ENCODE measurements at places on chromosomes 5 and 9.

GRCh38 chr5:172454358-172455086 is at the start of gene SH3PXD2B:
SH3PXD2B (minus strand) TSS chr5:172454525; CDS start chr5:172454352, 173 bp downstream.
- DNase-seq = peak; percentile 22

DNA sequence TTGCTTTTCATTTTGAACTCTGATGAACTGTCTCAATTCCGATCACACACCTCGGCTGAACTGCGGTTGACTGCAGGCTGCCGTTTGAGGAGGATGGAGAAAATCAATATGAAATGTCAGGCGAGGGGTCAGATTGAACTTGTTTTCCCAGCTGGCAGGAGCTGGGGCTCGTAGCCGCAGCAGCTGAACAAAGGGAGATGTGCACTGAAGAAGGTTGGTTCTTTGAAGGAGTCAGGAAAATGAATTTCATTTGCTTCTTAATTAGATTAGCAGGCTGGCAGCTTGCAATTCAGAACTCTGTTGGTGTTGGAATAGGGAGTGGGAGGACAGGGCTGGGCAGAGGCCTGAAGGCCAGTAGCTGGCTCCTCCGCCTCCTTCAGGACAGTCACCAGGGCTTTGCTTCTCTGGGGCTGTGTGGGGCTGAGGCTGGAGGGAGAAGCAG is 117.4 kb upstream of the GPR151 start:
- DNase-seq = no peak

- no peak for DNase-seq
Measured at GRCh38 chr5:53738105-53738504, 177.7 kb downstream of the NDUFS4 start.

DNA sequence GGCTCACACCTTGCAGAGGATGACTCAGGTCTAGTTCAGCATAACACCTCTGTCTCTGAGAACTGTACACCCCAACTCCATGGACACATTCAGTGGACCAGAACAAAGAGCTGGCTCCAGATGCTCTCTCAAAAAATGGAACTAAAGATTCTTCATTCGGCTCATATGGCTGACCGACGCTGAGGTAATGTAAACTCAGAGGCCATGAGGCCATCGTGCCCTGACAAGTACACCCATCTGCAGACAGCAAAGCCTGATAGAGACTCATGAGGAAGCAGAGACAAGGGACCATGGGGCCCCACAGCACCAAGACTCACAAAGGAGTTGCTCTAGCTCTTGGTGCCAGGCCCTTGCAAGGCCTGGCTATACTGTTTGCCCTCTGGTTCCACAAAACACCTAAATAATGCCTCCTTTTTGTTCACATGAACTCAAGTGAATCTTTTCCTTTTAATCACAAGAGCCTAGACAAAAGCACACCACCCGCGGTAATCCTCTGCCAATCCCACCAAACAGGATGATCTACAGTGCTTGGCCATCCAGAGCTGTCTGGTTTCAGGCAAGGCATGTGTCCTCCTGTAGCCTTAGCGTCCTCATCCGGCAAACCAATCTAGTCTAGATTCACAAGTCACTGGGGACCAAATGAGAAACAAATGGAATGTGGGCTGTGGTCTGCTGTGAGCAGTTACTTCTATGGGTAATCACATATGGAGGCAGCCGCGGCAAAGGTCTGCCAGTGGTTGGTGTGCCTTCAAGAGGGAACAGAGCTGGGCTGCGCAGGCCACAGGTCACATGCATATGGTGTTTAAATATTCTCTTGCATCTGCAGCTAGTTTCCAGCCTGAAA is 22.7 kb downstream of the MED27 start:
- DNase-seq = no peak

DNA sequence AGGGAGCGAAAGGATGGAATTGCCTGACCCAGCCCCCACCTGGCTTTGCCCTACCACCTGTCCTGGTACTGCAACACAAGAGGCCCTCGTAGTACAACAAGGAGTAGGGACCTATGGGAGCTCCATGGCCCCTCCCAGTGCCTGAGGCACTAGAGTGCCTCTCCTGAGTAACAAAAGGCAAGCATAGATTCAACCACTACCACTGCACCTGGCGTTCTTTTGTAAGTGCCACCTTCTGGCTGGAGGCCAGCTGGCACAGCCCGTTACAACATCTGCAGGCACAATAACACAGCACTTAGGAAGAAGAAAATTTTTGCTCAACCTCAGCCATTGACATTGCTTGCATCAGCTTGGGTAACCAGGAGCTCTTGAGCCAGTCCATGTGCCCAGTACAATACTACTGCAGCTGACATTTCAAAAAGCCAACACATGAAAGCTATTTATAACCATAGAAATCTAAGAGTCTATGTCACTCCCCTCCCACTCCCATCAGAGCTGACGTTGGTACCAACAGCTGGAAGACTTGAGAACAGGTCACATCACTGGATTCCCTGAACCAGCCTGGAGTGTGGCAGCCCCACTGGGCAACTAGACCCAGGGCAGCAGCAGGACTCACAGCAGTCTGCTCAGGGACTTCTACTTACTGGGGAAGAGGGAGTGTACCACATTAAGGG is 17.7 kb upstream of the FAM174A start:
- DNase-seq = no peak

DNA sequence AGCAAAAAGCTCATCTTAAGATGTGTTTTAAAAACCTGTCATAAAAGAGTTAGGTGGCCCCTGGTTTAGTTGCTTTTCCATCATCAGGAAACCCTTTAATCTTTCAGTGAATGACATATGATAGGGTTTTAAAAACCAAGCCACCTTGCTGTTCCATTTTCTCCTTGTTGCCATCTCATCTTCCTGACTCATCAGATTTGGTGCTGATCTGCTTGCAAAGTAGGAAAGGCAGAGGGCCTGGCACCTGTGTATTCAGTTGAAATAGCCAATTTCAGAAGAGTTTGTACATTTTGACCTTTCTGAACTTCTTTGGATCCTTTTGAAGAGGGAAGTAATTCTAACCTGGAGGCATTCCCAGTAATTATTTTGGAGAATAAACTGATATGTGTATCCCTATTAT is 272.7 kb downstream of the CD180 start:
- DNase-seq = no peak

Data from stimulated activated CD4-positive, alpha-beta T cell treated with anti-CD3 and anti-CD28 coated beads, Interleukin-1b, Interleukin-23, amount 100 ng/mL, for 24 hours (primary cell).